ENCODE measurements at places on chromosomes 1 and 21.

DNA sequence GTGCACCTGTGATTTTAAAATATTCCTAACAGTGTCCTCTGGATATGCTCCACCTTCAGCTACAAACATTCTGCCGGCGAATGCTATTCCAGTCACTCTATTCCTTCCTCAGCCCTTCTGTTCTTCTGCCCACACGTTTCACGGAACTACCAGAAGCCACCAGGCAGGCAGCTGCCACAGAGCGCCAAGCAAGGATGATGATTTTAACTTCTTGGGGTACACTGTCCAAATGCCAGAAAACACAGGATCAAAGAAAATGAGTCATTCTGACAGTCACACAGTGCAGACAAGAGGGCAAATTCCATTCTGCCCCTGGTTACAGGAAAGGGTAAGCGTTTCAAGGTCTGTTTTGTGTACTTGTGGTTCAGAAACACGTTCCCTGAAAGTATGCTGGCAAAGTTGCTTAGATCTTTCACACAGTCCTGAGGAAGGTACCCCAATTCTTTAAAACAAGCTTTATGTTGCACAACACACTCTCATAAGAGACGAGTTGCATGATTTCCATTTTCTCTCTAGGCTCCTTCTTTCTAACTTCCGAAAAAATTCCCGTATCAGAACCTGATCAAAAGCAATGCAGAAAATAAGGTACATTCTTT is 508.3 kb upstream of the PKN2 start:
- DNase-seq = no peak

DNA sequence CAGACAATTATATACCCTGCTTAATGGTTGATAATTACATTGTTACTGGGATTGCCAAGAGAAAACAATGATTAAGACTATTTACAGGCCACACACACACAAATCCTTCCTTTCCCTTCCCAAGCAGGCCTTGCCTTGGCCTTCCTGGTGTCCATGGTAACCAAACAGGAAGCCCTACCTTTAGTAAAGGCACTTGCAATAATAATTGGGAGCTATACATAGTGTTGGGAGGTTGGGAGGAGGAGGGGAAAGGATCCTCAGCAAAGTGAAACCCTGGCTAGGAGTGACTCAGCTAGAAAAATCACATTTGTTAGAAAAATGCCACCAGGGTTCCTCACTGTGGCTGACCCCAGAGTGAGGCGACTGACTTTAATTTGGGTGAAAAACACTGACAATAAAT is 122.3 kb upstream of the ADAR start:
- no peak for DNase-seq

- DNase-seq = no peak
Observed at GRCh38 chr1:246245541-246245940, 261.5 kb downstream of the SMYD3 start.

DNA sequence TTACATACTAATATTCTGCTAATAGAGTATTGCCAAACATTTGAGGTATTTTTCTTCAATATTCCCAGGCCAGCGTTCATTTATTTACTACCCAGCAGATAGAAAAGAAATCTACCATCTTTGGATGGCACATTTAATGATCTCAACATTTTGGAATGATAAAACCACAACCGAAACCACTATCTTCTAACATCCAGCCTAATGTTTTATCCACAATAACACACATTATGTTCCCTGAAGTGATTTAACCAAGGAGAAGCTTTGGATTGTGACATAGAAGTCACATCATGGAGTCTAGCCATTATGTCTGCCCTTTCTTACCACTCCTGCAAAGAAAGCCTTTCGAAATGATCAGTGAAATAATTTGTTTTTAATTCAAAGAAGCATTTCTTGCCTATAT is 497.1 kb upstream of the PLXNA2 start:
- DNase-seq = no peak

GRCh38 chr1:151267760-151268159 is 13.2 kb downstream of the PSMD4 start:
- DNase-seq = no peak

DNA sequence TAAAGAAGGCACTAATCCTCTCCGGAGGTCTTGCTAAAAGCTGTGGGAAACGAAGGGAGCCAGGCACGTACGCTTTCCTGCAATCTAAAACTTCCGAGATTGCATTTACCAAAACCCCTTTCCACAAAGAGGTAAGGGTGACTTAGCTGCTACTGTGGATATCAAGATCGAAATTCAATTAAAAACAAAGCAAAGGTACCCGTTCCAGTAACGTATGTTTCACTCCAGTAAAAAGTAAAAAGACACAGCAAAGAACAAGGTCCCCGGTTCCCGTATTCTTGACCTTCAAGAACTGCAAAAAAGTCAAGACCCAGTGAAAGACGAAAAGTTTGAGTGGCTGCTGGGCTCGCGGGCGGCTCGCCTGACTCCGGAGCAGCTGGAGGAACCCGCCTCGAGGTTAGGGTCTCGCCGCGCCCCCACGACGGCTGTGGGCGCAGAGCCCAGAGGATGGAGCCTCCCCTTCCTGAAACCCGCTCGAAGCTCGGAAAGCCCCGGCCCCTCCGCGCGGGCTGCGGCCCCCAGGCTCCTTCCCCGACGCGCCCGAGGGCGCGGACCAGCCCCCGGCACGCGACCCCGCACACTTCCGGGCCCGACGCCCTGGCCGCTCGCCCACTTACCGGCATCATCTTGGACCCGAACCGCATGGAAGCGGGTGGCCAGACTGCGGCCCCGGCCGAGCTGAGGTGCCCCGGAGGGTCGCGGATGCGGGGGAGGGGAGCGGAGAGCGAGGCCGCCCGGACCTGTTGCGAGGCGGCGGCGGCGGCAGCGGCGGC is 524 bp downstream of the TP53BP2 start:
- peak; percentile 64 for DNase-seq

DNA sequence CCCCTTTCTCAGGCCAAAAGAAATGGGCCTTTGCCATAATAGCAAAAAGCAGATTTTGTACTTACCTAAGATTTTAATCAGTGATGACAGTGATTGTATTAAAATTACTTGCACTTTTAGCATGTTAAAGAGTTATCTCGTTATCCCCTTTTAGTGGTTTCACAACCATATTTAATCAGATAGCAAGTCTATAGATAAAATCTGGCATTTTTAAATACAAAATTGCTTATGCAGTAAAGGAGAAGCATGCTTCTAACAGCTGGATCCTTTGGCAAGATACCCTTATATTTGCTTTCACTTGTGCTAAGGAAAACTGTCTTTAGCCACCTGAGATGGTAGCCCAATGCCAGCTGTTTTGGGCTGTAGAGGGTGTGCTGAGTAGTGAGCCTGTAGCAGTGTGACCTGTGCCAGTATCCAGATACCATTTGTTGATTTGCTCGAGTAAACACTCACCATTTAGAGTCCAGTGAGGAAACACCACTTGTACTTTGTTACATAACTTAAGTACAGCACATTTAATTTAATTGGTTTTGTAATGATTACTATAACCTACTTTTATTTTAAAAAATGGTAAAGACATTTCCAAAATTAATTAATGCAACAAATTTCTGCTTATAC is 314.4 kb upstream of the ZP4 start:
- DNase-seq = no peak

DNA sequence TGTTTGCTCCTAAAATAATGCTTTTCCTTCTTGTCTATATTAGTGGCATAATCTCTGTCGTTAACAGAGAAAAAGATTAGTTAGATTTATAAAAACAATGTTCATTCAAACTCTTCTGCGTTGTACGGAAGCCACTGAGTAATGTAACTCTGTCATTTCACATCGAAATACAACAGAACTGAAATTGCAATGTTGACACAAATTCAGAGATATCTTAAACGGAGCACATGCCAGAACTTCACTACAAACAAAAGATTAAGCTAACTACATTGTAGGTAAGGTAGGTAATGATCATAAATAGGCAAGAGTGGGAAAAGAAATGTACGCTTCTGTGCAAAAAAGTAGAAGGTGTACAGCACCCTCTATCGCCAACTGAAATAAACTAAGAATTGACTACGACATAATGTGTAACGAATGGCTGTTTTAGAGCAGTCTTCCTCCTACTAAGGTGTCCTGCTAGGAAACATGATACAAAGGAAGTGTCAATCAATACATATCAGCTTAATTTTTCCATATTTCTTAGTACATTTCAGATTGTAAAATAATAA is 56.6 kb downstream of the PCNX2 start:
- no peak for DNase-seq

DNA sequence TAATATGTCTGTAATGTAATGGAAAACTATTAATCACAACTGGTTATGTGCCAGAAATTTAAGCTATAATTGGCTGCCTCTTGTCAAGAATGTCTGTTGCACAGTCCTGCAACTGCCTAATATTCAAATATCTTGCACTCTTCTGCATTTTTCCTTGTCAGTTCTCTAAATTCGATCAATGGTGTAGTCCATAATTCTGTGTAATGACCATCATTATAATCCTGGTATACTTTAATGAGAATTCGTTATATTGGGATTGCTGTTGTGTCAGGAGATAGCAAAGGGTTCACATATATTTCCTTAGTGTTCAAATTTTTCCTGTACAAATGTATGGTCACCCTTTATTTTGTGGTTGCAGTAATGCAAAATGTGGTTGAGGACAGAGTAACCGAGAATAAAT is 4.8 kb downstream of the NTNG1 start:
- DNase-seq = no peak

DNA sequence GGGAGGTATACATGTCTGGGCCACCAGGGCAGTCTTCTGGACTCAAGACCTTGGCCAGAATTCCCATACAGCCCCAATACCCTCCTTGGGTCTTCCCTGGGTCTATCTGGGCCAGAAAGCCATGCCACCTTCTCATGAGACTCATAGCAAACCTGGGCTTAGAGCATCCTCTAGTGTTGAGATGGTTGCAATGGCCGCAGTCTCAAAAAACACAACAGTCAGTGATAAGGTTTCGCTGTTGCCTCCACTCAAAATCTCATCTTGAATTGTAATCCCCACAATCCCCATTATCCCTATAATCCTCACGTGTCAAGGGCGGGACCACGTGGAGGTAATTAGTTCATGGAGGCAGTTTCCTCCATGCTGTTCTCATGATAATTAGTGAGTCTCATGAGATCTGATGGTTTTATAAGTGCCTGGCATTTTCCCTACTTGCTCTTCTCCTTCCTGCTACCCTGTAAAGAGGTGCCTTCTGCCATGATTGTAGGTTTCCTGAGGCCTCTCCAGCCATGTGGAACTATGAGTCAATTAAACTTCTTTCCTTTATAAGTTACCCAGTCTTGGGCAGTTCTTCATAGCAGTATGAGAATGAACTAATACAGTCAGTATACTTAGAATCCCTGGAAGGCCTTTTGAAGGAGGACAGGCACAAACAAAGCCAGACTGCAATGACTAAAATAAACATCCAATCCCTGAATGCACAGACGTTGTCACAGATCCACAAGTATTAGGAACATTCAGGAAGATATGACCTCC is 77.0 kb downstream of the CTH start:
- DNase-seq = no peak

DNA sequence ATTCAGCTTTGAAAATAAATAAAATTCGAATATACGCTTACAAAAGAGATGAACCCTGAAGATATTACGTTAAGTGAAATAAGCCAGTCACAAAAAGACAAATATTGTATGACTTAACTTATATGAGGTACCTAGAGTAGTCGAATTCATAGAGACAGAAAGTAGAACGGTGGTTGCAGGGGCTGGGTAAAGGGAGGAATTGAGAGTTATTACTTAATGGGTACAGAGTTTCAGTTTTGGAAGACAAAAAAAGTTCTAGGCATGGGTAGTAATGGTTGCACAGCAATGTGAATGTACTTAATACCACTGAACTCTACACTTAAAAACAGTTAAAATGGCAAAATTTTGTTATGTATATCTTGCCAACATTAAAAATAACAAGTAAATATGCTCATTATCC is 48.6 kb upstream of the ZNHIT6 start:
- DNase-seq = no peak

DNA sequence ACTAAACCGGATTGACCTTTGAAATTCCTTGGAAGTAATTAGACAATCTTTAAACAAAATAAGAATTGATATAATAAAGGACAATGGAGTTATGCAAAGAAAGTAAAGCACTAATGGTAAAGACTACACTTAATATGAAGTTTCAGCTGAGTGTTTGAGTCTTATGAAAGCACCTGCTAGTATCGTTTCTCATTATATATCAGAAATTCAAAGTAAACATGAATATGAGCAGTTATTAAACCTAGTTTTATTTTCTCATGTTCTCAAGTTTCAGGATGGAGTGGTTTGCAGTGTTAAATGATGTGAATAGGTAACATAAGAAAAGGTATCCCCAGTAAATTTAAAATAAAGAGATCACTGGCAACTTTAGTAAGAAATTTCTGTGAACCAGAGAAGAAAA is 188.6 kb downstream of the ZP4 start:
- no peak for DNase-seq

- DNase-seq = no peak
Observed at GRCh38 chr1:38454236-38454635, 405.3 kb downstream of the RRAGC start.

- DNase-seq = no peak
Observed at GRCh38 chr1:179288977-179289376, 4.6 kb upstream of the SOAT1 start.

- DNase-seq = no peak
Observed at GRCh38 chr1:27103498-27103897, 51.4 kb downstream of the SLC9A1 start.

- peak; percentile 54 for DNase-seq
Observed at GRCh38 chr1:156126043-156126629, 11.6 kb downstream of the LMNA start.

DNA sequence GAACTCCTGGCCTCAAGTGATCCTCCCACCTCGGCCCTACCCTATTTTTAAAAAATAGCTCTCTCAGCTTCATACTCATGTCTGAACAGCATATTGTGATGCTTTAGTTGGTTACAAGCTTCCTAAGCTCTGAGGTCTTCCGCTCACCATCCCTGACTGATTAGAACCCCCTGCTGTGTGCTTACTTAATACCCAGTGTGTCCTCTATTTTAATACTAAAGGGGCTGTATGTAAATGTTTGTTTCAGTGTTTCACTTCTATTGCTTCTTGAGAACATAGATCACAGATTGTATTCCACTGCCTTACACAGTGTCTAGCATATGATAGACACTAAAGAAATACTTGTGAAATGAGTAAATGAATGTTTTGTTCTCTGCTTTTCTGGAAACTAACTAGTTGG is 29.8 kb downstream of the ZYG11B start:
- DNase-seq = no peak

DNA sequence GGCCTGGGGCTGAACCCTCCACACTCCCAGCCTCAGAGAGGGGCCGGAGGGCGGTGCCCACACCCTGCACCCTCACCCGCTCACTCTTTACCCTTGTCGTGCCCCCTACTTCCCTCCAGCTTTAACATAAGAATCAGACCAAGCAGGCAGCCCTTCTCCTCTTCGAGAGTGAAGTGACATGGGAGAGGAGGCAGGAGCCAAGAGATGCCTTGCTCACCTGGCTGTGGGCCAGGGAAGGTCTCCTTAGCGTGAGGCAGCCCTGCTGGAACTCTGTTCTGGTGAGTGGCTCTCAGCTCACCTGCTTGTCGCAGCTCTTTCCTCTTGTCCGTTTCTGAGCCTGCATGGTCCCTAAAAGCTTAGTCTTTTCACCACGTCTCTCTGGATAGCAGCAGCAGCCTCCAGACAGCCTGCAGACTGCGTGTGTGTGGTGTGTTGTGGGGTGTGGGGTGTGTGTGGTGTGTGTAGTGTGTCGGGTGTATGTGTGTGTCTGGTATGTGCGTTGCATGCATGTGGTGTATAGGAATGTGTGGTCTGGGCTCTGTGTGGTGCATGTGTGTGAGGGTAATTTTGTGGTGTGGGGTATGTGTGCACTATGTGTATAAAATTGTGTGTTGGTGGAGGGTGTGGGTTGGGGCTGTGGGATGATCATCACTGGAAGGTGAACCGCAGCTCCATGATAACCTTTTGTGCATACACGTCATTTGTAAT is 86.7 kb downstream of the CCDC185 start:
- DNase-seq = no peak

- DNase-seq = no peak
Observed at GRCh38 chr1:201594575-201595245, 55.8 kb downstream of the NAV1 start.

- peak; percentile 96 for DNase-seq
Observed at GRCh38 chr1:33430692-33431593, at the start of gene PHC2. PHC2 (minus strand) TSS chr1:33431095; CDS start chr1:33375539, 55,556 bp downstream.

All from stimulated activated naive CD4-positive, alpha-beta T cell treated with Interleukin-2 at 50 U/mL for 16 hours (primary cell).